ENCODE measurements at places on chromosomes 16 and 17.

GRCh38 chr16:82240111-82240510 lies 70.1 kb upstream of the MPHOSPH6 start:
- no peak for DNase-seq

DNA sequence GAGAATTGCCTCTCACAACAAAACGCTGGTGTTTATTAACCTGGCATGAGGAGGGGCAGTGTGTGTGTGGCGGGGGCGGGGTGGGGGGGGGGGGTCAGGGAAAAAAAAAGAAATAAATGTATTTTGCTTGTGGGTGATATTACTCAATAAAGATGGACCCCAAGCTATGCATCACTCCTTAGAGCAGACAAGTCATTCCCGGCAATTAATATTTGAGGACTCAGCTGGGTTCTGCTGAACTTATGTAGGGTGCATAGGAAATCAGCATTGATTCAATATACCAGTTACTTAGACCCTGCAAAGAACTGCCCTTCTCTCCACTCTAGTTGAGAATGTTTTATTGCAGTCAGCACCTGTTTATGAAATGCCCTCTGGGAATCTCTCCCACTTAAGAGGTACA lies 206.2 kb upstream of the MAF start:
- DNase-seq = no peak

GRCh38 chr16:46873201-46873600 lies 11.0 kb upstream of the GPT2 start:
- no peak for DNase-seq

GRCh38 chr16:61323456-61323855 lies 712.8 kb downstream of the CDH8 start:
- DNase-seq = no peak

- DNase-seq = peak; percentile 88
Observed at GRCh38 chr17:27293898-27294688, at the start of gene WSB1. Gene WSB1, plus strand, starts transcription at chr17:27294114. Its CDS starts 282 bp downstream, at chr17:27294396.

DNA sequence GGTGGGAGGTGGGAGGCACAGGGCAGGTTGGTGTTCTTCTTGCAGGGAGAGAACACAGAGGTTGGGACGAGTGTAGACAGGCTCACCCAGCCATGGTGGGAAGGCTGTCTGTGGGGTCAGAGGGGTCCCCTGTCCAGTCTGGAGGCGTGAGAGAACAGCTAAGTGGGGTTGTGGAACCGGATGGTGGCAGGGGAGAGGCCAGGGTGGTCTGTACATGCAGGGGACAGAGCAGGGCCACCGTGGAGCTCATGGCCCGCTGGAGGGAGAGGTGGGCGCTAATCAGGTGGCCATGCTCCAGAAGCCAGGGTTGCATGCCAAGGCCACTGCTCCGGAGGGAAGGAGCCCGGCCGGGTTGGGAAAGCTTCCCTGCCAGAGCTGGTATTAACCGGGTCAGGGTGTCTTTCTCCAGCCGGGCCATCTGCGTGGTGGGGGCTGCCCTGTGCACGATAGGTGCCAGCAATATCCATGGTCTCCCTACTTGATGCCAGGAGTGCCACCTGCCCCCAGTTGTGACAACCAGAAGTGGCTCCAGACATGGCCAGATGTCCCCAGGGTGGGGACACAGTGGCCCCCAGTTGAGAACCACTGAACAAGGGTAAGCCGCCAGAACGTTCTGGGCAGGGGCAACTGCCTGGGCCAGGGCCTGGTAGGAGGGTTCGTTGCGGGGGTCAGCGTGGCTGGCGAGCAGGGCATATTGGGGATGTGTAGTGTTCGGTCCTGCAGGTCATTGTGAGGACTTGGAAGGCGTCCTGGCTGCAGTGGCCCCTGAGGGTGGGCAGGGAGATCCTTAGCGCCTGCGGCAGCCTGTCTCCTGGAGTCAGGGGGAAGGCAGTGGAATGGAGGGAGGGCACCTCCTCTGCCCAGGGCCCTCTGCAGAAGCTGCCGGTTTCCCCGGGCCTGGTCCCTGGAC lies 5.1 kb downstream of the SNN start:
- no peak for DNase-seq

GRCh38 chr17:79273660-79274059 lies 199.0 kb downstream of the ENGASE start:
- no peak for DNase-seq

GRCh38 chr17:31843070-31843745 lies 15.8 kb downstream of the COPRS start:
- DNase-seq = no peak

All from activated T-helper 1 cell treated with Interleukin-2 at 50 U/mL for 16 hours (primary cell).